ENCODE measurements at places on chromosomes 3 and 15. TPM values are rescaled to one million over a fixed set of nuclear protein-coding genes. Genes with fewer than 3 reads are reported as not detected.

DNA sequence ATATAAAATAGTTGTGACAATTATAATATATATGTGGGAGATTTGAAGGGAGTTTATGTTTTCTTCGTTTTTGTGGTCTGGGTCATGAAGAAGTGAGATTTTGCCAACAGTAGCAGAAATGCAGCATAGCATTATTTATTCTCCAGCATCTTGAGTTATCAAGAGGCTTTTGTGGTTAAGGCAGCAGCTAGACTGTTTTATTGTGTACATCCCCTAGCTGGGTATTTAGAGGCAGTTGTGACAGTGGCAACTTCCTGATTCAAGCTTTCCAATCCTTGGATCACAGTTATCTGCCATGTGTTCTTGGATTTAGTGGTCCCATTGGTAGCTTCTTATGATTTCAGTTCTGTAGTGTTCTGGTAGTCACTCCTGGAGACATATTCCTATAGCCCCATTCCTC lies 29.0 kb downstream of the ARIH1 start:
- DNase-seq, result no peak

- peak; percentile 91 for DNase-seq
These were observed 76.5 kb downstream of the HMG20A start for GRCh38 chr15:77497110-77497737.

DNA sequence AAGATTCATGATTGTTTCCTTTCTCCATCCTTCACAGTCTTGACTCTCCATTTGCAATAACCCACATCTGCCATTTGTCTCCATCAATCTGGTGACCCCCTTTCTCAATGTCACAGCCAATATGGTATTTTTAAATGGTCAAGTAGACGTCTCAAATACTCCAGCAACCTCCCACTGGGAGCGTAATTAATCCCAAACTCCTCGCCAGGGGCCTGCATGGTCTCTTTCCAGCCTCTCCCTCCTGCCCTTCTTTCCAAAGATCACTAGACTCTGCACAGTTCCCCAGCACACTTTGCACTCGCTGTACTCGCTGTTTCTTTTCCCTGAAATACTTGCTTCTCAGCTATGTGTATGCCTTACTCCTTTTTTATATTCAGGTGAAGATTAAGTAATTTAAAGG lies 115.3 kb downstream of the PLCH1 start:
- no peak for DNase-seq

GRCh38 chr3:153144779-153145178 lies 17.2 kb upstream of the RAP2B start:
- DNase-seq, result no peak

DNA sequence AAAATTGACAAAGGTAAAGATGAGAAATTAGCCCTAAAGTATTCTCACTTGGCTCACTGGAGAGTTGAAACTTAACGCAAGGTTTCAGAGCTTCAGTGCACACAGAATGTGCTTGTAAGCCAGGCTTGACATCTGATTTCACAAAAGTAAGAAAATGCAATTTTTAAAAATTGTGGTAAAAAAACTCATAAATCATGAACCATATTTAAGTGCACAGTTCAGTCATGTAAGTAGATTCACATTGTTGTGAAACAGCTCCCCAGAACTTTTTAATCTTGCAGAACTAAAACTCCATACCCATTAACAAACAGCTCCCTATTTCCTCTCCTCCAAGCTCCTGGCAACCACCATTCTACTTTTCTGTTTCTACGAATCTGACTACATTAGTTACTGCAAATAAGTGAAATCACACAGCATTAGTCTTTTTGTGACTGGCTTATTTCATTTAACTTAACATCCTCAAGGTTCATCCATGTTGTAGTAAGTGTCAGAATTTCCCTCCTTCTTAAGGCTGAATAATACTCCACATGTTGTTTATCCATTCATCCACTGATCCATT lies 14.5 kb downstream of the RTP3 start:
- no peak for DNase-seq

DNA sequence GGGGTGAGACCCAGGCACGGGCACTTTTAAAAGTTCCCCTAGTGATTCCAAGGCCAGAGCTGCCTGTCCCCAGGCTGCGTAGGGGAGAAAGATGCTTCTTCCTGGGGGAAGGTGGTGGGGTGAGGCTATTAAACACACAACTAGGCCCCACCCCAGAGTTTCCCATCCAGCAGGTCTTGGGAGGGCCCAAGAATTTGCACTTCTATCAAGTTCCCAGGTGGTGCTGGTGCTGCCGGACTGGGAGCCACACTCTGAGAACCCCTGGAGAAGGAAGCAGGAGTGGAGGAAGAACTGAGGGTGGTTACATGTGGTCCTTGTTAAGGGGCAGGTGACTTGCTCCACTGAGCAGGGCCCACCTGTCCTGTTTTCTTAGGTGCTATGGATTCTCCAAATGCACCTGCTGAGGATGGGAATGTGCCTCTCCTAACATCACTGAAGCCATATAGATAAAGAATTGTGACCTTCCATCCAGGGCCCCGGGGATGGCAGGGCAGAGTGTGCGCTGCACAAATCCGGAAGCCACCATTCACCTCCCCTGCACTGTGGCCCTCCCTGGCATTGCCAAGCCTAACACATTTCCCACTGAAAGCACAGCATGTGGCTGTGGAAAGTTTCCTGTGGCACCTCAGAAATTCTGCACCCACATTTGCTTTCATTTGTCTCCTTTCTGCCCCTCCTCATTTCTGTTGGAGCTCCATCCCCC lies 111.5 kb upstream of the MEF2A start:
- no peak for DNase-seq

DNA sequence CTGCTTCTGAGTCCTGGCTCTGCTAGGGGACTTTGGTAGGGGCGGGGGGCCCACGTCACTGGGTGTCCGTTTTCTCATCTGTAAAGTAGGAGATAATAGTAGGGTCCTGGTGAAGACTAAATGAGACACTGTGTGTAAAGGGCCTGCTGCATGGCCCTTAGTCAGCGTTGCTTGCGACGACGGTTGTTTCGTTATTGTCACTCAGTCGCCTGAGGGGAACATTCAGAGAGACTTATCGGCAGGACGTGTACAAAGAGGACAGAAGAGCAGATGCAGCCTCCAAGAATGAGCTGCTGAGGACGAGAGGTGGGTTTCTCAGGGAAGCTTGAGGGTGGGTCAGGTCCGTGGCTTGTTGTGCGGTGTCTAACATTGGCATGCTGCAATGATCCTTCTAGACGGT lies 52.9 kb upstream of the MEX3B start:
- DNase-seq, result no peak

- no peak for DNase-seq
These were observed 844.5 kb downstream of the TBL1XR1 start for GRCh38 chr3:176352716-176353334.

DNA sequence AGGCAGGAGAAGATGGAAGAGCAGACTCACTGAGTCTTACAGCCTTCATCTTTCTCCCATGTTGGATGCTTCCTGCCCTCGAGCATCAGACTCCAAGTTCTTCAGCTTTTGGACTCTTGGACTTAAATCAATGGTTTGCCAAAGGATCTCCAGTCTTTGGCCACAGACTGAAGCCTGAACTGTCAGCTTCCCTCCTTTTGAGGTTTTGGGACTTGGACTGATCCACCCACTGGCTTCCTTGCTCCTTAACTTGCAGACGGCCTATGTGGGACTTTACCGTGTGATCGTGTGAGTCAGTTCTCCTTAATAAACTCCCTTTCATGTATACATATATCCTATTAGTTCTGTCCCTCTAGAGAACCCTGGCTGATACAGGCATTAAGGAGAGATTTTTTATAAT lies 62.4 kb upstream of the TNIK start:
- DNase-seq, result no peak

DNA sequence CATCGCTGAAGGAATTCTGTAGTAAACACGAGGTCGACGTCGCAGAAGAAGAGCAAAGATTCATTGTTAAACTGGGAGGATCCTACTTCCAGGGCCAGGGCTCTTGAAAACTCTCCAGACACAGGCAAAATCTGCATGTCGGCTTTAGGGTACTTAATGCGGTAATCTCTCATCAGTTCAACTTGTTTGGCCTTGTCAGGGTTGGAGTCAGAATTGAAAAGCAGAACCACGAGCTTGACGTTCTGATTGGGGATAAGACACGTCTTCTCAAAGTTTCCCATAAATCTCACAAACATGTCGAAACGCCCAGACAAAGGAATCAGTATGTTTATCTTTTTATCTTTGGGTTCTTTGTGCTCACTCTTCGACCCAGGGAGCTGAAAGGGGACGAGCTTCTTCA lies 74.0 kb downstream of the CHSY1 start:
- no peak for DNase-seq

DNA sequence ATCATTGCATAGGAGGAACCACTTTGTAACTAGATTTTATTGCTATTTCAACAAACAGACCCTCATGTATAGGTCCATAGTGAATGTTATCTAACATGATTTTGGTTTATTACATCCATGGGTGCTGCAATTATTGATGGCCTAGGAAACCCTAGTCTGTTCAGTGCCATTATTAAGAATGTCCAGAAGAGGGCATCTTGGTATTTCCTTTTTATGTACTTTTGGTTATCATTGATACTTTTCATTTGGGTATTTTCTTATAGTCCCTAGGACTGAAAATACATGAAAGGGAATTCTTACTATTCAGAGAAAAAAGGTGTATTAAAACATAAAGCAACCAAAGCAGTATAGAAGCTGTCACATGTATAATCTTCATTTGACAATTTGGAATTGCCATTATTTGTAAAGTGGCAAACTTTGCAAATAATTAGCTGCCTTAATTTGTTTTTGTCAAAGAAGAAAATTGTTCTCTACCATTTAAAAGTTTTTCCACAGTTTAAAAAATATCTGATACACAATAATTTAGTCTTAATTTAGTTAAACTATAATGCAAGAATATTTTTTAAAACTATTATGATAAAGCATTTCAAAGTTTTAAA lies 48.7 kb downstream of the CNOT10 start:
- DNase-seq, result peak; percentile 71

GRCh38 chr15:74400915-74401757 lies 32.6 kb downstream of the SEMA7A start:
- no peak for DNase-seq

The SPRED1 gene
- polyA plus RNA-seq, result 3.8 TPM

The TNIK gene
- polyA plus RNA-seq, result 26.3 TPM

The CPEB1 gene
- polyA plus RNA-seq, result 13.5 TPM

The CD200 gene
- polyA plus RNA-seq, result 82.6 TPM

The CCR3 gene
- polyA plus RNA-seq, result not detected

The CFAP161 gene
- 0.20 TPM for polyA plus RNA-seq

The P2RY12 gene
- 3.1 TPM for polyA plus RNA-seq

The USP3 gene
- polyA plus RNA-seq, result 20.7 TPM
